ENCODE measurements at places on chromosomes 3 and 15. TPM values are rescaled to one million over a fixed set of nuclear protein-coding genes. Genes with fewer than 3 reads are reported as not detected.

Gene CTXN2
- total RNA-seq = not detected

Gene DUOXA2
- total RNA-seq = not detected

- no peak for DNase-seq
Measured at GRCh38 chr3:159131376-159131775, 329.5 kb downstream of the MFSD1 start.

Gene P2RY1
- 1.1 TPM for total RNA-seq
